ENCODE measurements at places on chromosomes 12 and 14.

DNA sequence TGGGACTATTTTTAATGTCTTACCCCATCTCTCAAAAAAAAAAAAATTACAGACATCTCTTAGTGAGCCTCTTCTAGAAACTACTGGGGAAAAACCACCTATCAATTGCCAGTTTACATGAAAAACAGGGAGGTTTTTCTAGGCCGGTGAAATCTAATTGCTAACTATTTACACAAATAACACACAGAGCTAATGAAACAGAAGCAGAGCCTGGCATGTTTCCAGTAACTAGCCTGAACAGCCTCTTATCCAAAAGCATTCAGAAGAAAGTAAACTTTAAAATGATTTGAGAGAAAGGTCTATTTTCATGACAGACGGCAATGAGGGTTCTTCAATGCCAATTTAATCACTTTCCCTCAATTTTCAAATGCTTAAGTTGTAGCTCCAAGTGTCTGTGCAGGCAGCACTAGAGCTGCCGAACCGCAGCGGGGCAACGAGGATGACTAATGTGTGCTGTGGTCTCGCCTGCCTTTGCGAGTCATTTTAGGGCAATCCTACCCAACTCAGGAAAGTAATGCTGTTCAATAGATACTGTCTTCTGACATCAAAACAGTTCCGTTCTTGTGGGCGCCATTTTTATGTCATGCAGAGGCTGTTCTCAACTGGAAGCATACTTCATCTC, 84.6 kb downstream of the SETD3 start:
- DNase-seq: no peak

GRCh38 chr14:89429199-89430181, 12.5 kb upstream of the FOXN3 start:
- no peak for DNase-seq

- no peak for DNase-seq
Observed at GRCh38 chr12:108875280-108875679, 4.6 kb upstream of the DAO start.

DNA sequence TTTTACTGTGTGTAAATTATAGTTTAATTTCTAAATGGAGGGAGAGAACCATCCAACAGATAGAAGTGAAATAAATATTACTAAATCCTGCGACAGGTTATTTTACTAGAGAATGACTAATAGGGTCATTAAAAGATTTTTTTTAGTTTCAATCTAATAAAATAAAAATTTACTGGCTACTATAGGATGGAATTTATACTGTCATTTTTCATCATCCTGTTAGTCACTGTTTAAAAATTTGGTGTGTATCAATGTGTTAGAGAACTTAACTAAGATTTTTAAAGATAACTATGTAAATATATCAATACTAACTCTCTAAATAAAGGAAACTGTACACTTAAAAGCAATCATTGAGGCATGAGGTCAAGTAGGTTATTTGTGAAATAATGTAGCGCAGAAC, 41.1 kb upstream of the CDKN3 start:
- no peak for DNase-seq

DNA sequence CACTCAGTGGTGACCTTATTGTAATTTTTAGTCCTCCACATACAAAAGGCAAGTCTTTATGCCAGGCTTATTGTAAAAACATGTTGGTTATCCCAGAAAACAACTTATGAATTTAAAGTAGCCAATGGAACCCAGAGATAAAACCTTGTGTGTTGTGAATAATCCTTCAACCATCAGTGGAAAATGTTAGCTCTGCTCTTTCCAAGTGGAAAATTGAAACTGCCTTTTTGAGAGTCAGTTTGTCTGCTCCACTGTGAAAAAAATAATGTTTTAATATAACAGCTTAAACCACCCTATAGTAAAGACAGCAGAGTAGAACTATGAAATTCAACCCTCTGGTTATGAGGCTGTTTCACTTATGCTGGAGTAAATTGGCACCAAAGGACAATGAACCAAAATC, 112.0 kb downstream of the TTLL5 start:
- DNase-seq: no peak

DNA sequence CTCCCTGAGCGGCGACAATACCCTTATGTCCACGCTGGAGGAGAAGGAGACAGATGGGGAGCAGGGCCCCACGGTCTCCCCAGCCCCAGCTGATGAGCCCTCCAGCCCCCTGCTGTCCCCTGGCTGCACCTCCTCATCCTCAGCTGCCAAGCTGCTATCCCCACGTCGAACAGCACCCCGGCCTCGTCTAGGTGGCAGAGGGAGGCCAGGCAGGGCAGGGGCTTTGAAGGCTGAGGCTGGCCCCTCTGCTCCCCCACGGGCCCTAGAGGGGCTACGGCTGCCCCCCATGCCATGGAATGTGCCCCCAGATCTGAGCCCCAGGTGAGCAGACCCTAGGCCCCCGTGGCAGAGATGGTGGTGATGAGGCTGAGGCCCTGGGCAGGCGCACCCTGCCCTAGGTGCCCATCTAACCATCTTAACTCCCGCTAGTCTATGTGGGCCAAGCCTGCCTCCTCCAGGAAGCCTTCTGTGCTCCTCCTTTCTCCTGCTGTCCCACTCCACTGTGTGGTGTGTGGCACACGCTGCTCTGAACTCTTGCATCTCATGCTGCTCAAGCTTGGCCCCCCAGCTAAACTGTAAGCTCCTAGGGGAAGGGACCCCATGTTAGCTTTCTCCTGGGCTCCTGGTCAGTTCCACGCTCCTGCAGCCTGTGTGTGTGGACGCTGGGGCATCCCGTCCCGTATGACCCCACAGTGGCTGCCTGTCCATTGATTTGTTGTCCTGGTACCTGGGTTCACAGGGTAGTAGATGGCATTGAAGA, 12.1 kb downstream of the MCRS1 start:
- no peak for DNase-seq

- no peak for DNase-seq
Observed at GRCh38 chr12:124694250-124694649, 126.8 kb upstream of the NCOR2 start.

- no peak for DNase-seq
Observed at GRCh38 chr12:25152055-25152454, 42.9 kb downstream of the DNAI7 start.

DNA sequence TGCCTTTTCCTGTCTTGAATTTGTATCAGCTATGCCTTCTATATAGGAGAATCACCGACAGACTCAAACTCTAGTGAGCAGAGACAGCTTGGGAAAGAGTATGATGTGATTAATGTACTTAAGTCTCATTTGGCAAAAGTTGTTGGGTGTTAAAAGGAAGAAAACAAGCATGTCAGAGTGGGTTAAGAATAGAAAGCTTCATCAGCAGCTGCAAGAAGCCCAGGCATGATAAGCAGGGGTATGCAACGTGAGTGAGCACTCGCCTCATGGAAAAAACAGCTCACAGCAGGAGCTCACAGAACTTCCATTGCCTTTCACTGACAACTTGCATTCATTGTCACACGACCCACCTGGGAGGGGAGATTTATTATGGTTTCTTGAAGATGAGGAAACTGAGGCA, 35.9 kb upstream of the WNK1 start:
- no peak for DNase-seq

- no peak for DNase-seq
Observed at GRCh38 chr14:95321693-95322455, 2.2 kb upstream of the CLMN start.

- DNase-seq: no peak
Observed at GRCh38 chr14:52789118-52789517, 2.3 kb downstream of the GNPNAT1 start.

GRCh38 chr12:51378749-51379148, 12.5 kb downstream of the GALNT6 start:
- no peak for DNase-seq

- DNase-seq: no peak
Observed at GRCh38 chr14:91078095-91078737, 17.8 kb upstream of the RPS6KA5 start.

- peak; percentile 76 for DNase-seq
Observed at GRCh38 chr14:92254786-92255185, 68.2 kb upstream of the SLC24A4 start.

GRCh38 chr12:132137483-132138125, 6.5 kb downstream of the DDX51 start:
- no peak for DNase-seq

DNA sequence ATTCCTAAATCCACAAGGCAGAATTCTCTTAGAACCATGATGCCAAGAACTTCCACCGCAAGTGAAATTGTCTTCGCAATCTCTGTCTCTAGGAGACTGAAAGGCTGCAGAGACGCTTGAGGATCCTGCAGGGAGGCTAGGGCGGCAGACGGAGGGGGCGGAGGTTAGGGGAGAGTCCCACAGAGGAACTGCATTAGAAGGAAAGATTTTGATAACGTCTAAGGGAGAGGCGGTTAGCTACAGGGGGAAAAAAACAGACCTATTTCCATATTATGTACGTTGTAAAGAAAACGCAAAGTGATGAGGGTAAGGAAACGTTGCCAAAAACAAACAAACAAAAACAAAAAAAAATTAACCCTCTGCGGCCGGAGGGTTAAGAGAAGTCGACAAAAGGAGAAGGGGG, 595 bp downstream of the KLHL28 start:
- DNase-seq: peak; percentile 77

GRCh38 chr12:47818467-47819137, 1.1 kb downstream of the HDAC7 start:
- no peak for DNase-seq

GRCh38 chr12:114254998-114255397, 150.9 kb downstream of the TBX5 start:
- no peak for DNase-seq

DNA sequence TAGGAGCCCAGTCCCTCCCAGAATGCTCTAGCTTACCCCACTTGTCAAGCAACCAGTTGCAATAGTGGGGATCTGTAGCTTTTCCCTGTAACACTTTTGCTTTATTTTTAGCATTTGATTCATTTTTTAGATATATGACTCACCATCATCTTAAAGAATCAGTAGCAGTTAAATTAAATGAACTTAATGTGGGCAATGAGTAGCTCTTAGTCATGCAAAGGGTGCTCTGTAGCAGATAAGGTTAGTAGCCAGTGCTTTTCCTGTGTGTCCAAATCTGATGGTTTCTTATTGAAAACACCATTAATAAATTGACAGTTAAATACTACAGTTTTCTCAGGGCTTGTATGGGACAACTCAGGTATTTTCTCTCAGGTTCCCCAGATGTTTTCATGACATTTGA, 311.8 kb downstream of the RERGL start:
- DNase-seq: no peak

- no peak for DNase-seq
Observed at GRCh38 chr12:41023836-41024235, 164.3 kb upstream of the PDZRN4 start.

DNA sequence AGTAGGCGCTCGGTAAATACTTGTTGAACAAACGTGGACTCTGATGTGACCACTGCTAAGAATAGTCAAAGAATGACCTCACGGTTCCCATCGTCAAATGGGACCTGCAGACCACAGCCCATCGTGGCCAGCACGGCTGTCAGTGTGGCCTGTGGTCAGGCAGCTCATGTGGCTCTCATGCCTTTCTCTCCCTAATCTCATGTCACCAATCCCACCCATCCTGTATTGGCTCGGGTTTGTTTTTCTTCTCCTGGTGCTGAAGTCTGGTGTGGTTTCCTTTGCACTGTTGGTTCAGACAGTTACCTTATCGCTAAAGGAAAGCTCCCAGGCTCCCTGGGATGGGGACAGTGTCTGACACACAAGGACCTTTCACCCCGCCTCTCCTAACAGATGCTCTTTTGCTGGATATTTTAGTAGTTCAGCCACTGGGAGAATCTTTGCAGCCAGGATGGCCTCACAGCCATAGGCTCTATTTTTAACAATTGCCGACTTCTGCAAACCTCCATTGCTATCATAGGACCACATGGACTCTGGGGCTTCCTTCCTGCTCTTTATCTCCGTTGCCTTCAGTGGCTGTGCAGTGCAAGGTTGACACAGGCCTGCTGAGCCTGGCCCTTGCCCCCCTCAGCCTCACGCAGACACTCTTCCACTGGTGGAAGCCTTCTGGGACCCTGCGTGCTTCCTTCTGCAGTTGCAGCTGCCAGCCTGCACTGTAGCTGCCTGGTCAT, 293.1 kb upstream of the FKBP4 start:
- DNase-seq: no peak

- DNase-seq: no peak
Observed at GRCh38 chr14:64444984-64445845, 20.1 kb upstream of the AKAP5 start.

GRCh38 chr14:27040552-27040951, 442.7 kb upstream of the NOVA1 start:
- DNase-seq: no peak

GRCh38 chr12:43957732-43958372, 122.0 kb downstream of the TMEM117 start:
- DNase-seq: no peak

- DNase-seq: no peak
Observed at GRCh38 chr14:54637270-54638134, 70.6 kb downstream of the SAMD4A start.

DNA sequence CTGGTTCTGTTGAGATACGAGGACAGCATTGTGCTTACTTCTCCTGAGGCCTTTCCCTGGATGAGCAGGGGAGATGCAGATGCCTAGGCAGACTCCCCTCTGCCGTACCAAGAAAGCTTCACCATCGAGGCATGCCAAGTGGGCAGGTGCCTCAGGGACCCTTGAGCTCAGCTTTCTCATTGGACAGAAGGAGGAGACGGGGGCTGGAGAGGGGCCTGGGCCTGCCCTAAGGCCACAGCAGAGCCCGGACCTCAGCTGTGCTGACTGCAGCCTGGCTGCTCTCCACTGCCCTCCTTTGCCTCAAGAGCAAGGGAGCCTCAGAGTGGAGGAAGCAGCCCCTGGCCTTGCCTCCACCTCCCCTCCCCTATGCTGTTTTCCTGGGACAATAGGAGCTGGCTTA, 23.4 kb downstream of the SERPINA1 start:
- DNase-seq: peak; percentile 47

GRCh38 chr12:31603546-31604009, 12.6 kb upstream of the DENND5B start:
- no peak for DNase-seq

GRCh38 chr12:45762185-45763110, 32.9 kb downstream of the ARID2 start:
- no peak for DNase-seq

DNA sequence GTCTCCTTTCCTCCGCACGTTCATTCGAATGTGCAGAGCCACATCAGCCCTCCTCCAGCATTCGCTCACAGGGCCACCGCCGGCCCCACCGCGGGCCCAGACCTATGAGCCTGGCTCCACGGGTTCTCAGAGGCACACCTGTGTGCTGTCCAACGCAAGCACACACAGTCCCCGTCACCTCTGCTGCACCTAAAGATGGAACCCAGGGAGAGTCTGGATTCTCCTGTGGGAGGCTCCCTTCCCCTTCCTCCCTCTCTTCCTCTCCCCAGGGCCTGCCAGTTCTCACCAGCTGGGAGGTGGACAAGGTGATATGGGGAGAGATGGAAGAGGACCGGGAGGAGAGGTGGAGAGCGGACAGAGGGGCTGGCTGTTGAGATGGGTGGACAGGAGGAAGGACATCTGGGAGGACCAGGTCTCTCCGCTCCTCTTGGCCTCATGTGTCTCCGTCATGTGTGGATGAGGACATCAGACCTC, 4.9 kb upstream of the AQP6 start:
- DNase-seq: no peak

GRCh38 chr12:110957652-110958051, 37.3 kb upstream of the MYL2 start:
- no peak for DNase-seq

- DNase-seq: no peak
Observed at GRCh38 chr14:40273417-40273816, 841.2 kb upstream of the FBXO33 start.
